ENCODE measurements at places on chromosomes 1 and 21.

DNA sequence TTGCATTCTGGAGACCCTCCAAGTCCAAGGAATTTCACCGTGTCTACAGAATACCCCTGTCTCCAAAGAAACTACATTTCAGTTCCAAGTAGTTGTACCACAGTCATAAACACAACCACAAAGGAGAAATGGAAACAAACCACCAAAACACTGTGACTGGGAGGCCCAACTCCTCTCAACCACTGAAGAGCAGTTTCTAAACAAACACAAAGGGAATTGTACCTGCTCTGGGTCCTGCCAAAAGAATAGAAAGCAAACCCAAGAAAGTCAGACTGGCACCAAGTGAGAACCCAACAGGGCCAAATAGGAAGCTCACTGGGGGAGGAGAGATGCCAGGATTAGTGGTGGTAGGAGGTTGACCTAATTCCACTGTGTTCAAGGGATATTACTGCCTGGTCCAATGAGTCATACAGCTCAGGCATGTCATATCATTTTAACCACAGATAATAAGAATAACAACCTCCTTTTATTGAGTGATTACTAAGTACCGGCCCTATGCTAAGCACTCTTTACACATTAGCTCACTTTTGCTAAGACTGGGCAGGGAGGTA is 123.9 kb upstream of the PPP2R5A start:
- no peaks in the 10 kb centered on the region for H3K27me3 ChIP-seq
- no peak overlapping the region for H3K4me3 ChIP-seq
- DNase-seq = no peak
- H3K27ac ChIP-seq = no peak overlapping the region
- H3K36me3 ChIP-seq = no peaks in the 10 kb centered on the region
- H3K4me1 ChIP-seq = no peaks in the 10 kb centered on the region

DNA sequence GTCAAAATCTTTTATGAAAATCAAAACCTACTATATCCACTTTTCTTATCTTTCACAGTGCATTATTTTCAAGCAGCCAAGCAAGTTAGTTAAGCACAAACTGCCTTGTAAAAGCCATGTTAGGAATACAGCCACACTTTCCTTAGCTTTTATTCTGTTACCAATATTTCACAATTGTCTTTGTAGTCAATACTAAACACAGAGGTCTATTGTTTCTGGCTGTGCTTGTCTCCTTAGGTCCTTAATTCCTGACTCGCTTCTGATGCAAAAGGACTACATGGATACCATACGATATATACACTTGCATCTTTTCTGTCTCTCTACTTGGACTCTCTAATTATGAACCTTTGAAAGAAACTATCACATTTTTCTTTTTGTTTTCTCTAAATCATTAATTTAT is 331.8 kb downstream of the NEGR1 start:
- H3K4me3 ChIP-seq = no peak overlapping the region
- H3K36me3 ChIP-seq = no peaks in the 10 kb centered on the region
- H3K27me3 ChIP-seq = no peaks in the 10 kb centered on the region
- H3K4me1 ChIP-seq = no peaks in the 10 kb centered on the region

- no peak overlapping the region for H3K4me3 ChIP-seq
- H3K27me3 ChIP-seq = no peaks in the 10 kb centered on the region
- DNase-seq = no peak
Measured at GRCh38 chr1:28135371-28136168, 40.9 kb downstream of the PTAFR start.

- no peaks in the 10 kb centered on the region for H3K27me3 ChIP-seq
- no peak overlapping the region for H3K4me3 ChIP-seq
- H3K27ac ChIP-seq = no peak overlapping the region
- H3K4me1 ChIP-seq = no peaks in the 10 kb centered on the region
- H3K36me3 ChIP-seq = no peaks in the 10 kb centered on the region
Measured at GRCh38 chr1:209383907-209384709, 199.4 kb upstream of the CAMK1G start.

GRCh38 chr1:160850993-160851392 is 11.7 kb downstream of the CD244 start:
- DNase-seq = peak; percentile 80
- peak overlapping the region; percentile 46 for H3K27ac ChIP-seq
- peaks cover 5% of the 10 kb centered on the region for H3K4me1 ChIP-seq
- H3K36me3 ChIP-seq = no peaks in the 10 kb centered on the region
- H3K4me3 ChIP-seq = no peak overlapping the region

- H3K36me3 ChIP-seq = no peaks in the 10 kb centered on the region
- DNase-seq = no peak
- no peaks in the 10 kb centered on the region for H3K27me3 ChIP-seq
- H3K4me3 ChIP-seq = no peak overlapping the region
Measured at GRCh38 chr1:244137725-244138124, 86.6 kb downstream of the ZBTB18 start.

DNA sequence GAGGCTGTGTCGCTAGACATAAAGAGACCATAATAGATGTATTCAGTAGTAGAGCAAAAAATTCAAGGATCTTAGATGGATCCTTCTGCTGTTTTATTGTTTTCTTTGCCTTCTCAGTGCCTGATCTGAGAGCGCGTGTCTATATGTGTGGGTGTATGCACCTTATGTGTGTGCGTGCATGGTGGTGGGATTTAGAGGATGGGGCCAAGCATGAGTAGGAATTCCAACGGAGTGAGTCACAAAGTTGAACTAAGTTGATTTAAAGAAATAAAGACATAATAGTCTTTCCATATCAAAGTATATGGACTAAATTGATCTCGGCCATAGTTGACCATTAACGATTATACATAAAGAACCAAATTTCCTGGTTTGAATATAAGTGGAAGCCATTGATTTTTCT is 178.7 kb downstream of the CYYR1 start:
- no peak for DNase-seq
- H3K27me3 ChIP-seq = no peaks in the 10 kb centered on the region
- no peaks in the 10 kb centered on the region for H3K4me1 ChIP-seq
- no peaks in the 10 kb centered on the region for H3K36me3 ChIP-seq
- no peak overlapping the region for H3K4me3 ChIP-seq
